ENCODE measurements at places on chromosomes 2 and 18. TPM values are rescaled to one million over a fixed set of nuclear protein-coding genes. Genes with fewer than 3 reads are reported as not detected.

Gene WNT6
- not detected for total RNA-seq

Gene CYTIP
- total RNA-seq, result not detected

Gene POMC
- total RNA-seq, result not detected

Gene ACVR1C
- not detected for total RNA-seq

Gene XDH
- 2.0 TPM for total RNA-seq

Gene ANO7
- 0.22 TPM for total RNA-seq

Gene CCL20
- 1.1 TPM for total RNA-seq

Gene HRH4
- total RNA-seq, result under 0.01 TPM

Gene TMEM37
- 0.29 TPM for total RNA-seq

Gene EFR3B
- total RNA-seq, result 0.57 TPM

Gene CLASP1
- total RNA-seq, result 44.6 TPM

Gene CLEC4F
- total RNA-seq, result not detected

Gene IL1RL1
- 0.22 TPM for total RNA-seq

Gene DHRS9
- not detected for total RNA-seq

Gene STPG4
- total RNA-seq, result 1.6 TPM

Gene TPO
- not detected for total RNA-seq
